ENCODE measurements at places on chromosomes 16 and 17.

DNA sequence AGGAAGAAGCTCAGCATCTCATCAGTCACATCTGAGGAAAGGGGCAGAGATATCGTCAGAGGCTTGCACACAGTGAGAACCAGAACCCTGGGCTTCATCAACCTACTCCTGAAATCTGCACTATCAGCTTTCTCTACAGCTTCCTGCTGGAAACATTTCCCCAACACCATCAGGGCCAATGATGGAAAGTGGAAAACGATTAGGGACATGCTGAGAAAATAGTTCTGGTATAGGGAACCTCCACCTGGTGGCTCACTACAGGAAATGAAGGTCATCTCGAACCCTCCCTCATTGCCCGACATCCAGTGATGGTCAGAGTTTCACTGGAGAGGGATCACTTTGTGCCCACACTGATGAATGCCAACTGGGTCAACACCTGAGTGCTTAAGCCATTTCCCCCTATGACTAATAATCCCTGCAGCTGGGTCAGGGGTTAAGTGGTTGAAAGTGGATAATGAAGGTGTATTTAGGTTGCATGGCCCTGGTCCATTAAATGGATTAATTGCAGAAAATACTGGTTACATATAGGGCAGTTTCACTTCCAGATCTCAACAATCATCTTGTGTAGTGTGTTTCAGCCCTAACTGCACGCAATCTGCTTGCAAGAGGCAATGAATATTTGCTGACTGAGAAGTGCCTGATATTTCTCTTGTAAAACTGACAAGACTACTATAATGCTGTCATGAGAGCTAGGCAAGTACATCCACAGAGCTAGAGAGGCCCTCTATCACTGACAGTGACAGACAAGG is 43.1 kb upstream of the GSG1L start:
- DNase-seq, result no peak

GRCh38 chr17:60077672-60078519 is 825 bp downstream of the HEATR6 start:
- DNase-seq, result peak; percentile 20

- DNase-seq, result no peak
Measured at GRCh38 chr16:50555952-50556673, 7.9 kb downstream of the NKD1 start.

DNA sequence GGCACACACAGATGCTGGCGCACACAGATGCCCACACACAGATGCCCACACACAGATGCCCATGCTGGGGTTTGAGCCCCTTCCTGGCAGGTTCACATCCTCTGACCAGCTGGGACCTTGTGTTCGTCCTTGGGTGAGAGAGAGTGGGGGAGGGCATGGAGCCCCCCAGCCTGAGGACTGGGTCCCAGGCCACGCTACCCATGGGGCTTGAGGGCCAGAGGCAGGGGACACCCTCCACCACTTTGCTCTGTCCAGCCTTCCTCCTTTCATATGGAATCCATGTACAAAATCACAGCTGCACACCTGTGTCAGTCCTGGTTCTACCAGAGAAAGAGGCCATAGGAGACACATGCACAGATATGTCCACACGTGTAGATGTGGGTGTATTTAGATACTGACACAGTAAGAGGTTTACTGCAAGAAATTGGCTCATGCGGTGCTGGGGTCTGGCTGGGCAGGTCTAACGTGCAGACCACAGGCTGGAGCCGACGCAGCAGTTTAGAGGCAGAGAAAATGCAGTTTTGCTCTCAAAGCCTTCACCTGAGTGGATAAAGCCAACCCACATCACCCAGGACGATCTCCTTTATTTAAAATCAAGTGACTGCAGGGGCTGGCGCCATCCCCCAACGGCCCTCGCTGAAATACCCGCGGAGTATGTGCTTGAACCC is 10.8 kb downstream of the SLC22A31 start:
- no peak for DNase-seq

GRCh38 chr17:4038076-4038475 is 73.8 kb upstream of the ATP2A3 start:
- DNase-seq, result no peak

DNA sequence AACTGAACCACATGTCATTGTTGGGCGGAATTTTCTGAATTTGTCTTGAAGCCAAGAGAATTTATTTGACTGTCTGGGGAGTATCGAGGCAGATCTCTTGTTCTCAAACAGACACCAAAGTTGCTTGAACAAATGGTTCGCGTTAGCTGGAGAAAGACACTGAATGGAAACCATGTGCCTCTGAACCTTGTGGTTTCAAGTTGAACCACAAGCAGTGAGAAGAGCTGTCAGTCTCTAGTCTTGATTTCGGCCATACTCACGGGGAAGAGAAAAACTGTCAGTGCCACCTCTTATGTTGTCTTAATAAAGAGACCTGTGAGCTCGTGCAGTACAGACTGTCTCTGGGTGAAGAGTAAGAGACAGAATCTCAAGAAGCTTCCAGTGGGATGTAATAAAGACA is 886.5 kb upstream of the SOX9 start:
- DNase-seq, result no peak

GRCh38 chr17:74340470-74341023 is 14.5 kb downstream of the KIF19 start:
- DNase-seq, result no peak

DNA sequence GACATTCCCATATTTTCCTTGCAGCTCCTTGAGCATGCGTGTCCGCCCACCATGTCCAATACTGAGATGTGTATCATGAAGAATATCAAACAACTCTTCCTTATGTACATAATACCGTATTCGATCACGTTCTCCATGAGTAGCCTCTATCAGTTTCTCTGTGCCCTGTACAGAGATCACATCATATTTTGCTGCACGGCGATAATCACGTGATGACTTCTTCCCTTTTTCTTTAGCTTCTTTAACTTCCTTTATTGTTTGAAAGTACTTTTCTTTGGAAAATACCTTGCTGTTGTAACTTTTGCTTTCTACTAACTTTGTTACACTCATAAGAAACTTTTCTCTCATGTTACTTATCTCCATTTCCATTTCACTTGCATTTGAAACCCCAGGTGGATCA is 6.6 kb downstream of the KRABD2 start:
- DNase-seq, result no peak

DNA sequence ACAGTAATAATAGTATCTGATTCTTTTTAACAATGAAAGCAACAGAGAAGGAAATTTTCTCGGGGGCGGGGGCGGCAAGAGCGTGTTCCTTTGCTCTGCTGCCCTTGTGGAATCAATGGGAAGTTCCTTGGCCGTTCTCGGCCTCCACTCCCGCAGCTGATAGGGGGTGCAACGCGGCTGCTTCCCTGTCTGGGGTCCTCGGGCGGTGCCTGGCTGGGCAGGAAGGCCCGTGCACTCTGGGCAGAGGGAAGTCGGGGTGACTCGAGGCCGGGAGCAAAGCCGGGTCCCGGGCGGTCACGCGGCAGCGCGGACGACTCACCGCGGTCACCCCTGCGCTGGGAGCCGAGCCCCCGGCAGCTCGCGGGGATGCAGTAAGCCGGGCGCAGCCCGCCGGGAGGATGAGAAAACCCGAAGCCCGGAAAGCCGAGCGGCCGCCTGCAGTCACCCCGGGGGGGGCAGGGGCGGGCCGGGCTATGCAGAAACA is 2.5 kb downstream of the TUBB3 start:
- no peak for DNase-seq

GRCh38 chr17:77098884-77099545 is 41.8 kb upstream of the SEC14L1 start:
- no peak for DNase-seq

DNA sequence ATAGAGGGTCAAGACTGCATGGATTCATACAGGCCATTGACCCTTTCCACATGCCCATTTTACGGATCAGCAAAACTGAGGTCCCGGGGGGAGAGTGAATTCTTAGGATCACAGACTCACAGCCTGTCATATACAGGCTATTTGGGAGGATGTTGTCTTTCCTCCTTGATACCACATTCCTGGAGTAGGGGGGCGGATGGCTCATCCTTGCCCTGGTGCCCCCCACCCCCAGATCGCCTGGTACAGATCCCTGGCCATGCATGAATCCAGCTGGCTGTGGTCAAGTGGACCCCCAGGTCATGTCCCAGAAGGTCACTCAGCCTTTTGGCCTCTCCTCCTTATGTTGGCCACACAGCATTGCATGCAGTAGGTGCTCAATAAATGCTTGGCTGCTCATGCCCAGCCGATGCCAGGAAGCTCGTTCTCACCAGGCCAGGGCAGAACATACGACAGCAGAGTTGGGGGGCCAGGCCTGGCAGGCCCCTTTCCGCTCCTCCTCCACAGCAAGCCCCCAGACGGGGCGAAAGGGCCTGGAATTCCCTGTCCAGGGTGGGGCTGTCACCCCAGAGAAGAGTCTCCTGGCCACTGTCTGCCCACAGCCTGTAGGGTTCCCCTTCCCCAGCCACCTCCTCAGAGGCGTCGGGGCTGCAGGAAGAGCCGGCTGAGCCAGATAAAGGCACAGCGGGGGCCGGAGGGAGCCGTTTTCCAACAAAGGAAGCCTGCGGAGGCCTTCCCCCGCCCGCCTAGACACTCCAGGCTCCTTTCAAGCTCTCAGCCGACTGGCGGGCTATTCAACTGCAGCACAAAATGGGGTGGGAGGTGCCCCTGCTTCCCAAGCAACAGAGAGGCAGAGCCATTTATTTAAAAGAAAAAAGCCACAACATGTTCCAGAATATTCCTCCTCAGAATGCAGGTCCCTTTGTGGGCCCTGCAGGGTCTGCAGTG is 215.7 kb upstream of the CIBAR2 start:
- DNase-seq, result no peak

DNA sequence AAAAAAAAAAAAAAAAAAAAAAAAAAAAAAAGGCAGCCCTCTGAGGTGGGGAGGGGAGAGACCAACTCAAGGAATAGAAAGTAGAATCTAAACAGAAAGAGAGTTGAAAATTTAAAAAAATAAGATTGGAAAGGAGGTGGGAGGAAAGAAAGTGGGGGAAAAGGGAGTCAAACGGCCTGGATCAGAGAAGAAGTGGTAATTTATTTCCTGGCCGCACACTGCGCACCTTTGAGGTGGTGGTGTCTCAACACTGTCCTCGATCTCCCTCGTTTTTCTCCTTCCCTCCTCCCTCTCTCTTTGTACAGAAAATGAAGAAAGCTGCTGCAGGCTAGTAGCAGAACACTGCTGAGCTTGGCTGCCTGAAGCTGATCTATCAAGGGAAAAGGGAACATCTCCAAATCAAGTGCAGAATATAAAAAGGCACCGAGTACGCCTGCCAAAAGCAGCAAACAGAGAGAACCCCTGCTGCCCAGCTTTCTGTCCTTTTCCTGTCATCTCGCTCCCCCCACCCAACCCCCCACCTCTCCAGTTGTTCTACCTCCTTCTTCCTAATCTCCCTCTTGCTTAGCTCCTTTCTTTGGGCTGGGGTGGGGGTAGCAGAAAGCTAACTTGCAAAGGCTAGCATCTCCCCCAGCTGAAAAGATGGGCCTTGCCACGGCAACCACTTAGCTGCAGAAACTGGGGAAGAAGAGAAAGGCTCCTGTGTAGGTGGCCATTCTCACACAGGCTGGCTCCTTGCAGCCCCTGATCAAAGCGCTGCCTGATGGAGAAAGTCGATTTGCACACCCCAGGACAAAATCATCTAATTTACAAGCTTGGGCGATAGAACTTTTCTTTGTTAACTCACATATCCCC is 22.5 kb downstream of the AXIN2 start:
- DNase-seq, result no peak

- DNase-seq, result no peak
Measured at GRCh38 chr17:45791935-45792334, 7.8 kb downstream of the CRHR1 start.

DNA sequence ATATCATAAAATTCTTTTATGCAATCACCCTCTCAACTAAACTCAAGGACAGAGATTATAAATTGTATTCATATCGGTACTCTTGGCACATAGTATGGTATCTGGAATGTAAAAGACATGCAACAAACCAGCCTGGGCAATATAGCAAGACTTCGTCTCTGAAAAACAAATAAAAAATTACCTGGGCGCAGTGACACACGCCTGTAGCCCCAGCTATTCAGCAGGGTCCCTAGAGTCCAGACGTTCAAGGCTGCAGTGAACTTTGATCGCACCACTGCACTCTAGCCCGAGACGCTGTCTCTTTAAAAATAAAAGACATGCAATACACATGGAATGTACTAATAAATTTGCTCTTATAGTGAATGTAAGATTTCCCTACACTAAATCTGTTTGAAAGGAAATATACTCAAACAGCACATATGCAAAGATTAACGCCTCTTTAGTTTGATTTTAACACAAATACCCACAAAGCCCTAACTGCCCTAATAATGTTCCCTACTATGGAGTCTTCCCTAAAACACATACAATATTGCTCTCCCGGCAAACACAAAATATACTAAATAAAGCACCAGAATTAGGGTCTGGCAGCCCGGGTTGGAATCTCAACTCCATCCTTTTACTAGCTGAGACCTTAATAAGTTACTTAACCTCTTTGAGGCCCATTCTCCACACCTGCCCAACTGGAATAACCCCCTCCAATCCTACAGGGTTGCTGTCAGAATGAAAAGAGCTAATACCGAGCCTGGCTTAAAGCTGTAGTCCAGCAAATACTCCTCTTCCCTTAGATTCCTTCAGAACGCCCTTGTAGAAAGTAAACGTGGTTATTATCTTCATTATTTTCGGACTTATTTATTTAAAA is 1.2 kb downstream of the ABCA5 start:
- DNase-seq, result no peak

DNA sequence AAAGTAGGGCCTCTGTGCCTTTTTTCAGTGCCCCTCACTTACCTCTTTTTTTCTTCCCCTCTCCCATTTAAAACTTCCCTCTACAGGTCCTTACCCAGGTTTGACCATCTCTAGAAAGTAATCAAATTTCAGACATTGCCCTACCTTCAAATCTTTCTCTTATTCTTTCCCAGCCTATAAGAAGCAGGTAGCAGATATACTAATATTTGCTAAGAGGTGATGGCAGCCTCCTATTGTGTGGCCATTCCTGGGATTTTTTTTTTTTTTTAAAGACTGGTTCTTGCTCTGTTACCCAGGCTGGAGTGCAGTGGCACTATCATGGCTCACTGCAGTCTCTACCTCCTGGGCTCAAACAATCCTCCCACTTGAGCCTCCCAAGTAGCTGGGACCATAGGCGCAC is 111.1 kb upstream of the HAS3 start:
- DNase-seq, result no peak

- DNase-seq, result no peak
Measured at GRCh38 chr17:74649909-74650308, 26.4 kb upstream of the CD300E start.

DNA sequence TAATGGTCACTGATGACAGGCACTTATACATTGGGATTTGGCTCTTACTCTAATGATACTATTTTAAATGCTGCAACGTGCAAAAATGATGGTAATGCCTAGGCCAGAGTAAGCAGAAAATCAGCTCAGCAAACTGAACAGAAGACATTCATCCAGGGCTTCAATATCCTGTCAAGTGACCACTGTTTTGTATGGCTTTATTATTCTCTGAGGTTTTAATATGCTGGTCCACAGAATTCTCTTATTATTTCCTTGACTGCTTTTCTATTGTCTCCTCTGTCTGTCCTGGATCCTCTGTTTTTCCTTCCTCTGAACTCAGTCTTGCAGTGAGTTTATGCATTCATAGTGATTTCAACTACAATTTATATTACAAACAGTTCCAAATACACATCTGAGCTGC is 90.8 kb upstream of the PMFBP1 start:
- DNase-seq, result no peak

DNA sequence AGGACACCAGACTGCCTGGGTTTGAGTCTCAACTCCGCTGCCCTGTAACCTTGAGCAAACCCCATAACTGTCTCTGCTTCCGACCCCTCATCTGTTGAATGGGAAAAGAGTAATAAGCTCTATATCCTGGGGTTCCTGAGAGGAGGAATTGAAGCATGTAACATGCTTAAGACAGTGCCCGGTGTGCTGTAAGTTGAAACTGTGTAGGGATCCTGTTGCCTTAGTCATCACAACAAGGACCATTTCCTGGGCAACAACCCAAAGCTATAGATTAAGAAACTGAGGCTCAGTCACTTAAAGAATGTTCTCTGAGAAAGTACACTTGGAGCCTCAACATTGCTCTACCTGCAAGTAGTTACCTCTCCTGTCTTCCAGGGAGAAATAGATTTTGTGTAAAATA is 23.0 kb downstream of the CDH13 start:
- DNase-seq, result no peak
